ENCODE measurements at places on chromosomes 3 and 15.
A peak's percentile ranks its signal among the peaks of the same experiment; 100 is the strongest.

- no peak for DNase-seq
Observed at GRCh38 chr3:9638939-9639338, 10.4 kb upstream of the MTMR14 start.

GRCh38 chr15:80588801-80589200 lies 106.3 kb upstream of the ABHD17C start:
- no peak for DNase-seq

- peak; percentile 34 for DNase-seq
Observed at GRCh38 chr3:12194669-12195161, 36.0 kb upstream of the TIMP4 start.

DNA sequence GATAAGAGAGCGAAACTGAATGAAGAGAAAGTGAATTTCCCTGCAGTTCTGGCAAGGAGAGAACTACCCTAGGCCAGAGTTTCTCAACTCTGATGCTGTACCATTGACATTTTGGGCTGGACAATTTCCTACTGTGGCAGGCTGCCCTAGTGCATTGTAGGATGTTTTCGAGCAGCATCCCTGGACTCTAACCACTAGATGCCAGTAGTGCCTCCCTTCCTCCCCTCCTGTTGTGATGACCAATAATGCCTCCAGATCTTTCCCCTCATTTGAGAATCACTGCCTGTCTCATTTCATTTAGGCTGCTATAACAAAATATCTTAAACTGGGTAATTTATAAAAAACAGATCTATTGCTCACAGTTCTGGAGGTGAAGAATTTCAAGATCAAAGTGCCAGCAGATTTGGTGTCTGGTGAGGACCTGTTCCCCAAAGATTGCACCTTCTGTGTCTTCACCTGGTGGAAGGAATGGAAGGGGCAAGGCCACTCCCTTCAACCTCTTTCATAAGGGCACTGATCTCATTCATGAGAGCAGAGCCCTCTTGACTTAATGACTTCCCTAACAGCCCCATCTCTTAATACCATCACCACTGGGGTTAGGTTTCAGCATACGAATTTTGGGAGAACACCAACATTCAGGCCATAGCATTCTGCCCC lies 188.9 kb upstream of the MEIS2 start:
- no peak for DNase-seq

GRCh38 chr3:100057716-100058575 lies 56.4 kb downstream of the FILIP1L start:
- no peak for DNase-seq

GRCh38 chr3:192929146-192929545 lies 11.5 kb upstream of the MB21D2 start:
- DNase-seq = no peak

DNA sequence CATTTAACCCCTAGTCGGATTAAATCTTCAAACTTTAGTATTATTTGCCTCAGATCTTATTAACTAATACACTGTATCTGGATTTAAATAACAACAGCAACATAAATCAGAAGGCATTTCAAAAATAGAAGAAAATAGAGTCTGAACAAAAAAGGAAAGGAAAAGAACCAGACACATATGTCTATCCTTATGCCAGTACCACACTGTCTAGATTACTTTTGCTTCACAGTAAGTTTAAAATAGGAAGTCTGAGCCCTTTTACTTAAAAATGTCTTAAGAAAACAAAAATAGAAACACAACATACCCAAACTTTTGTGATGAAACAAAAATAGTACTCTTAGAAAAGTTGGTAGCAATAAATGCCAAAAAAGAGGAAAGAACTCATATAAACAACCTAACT lies 1615.8 kb downstream of the SI start:
- DNase-seq = no peak

GRCh38 chr3:177893331-177893730 lies 642.9 kb upstream of the KCNMB2 start:
- no peak for DNase-seq

DNA sequence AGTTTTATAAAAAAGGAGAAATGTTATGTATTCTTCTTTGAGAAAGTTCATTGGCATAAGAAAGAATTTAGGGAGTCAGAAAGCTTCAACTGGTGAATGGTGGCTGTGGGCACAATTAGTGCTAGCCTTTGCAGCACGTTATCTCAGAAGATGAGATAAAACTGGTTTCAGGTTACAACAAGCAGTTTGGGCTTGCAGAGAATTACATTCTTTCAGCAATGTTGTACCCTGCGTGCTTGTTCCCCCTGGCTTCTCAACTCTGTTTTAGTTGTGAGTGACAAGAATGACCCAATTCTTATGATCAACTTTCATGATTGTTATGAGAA lies 31.6 kb upstream of the ACP3 start:
- no peak for DNase-seq

GRCh38 chr15:64857421-64857820 lies 15.7 kb downstream of the PLEKHO2 start:
- DNase-seq = no peak

- DNase-seq = no peak
Observed at GRCh38 chr15:83431521-83431920, 15.6 kb upstream of the SH3GL3 start.

DNA sequence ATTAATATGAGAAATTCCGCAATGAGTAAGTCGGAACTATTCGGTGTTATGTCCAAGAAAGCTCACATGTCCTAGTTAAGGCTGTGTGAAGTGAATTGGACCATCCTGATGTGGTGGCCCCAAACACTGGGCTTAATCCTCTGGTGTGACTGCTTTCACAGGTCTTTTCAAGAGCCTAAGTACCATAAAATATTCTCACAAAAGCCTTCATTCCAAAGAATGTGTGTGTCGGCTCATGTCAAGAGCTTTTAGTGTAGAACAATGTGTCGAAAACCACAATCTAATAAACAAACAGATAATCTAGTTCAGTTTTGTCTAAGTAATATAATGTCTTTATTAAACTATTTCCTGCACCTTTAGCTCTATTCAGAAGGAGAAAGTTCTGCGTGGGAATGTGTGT lies 311.4 kb downstream of the LPP start:
- DNase-seq = no peak

- DNase-seq = no peak
Observed at GRCh38 chr3:150385296-150386242, 22.5 kb upstream of the TSC22D2 start.

DNA sequence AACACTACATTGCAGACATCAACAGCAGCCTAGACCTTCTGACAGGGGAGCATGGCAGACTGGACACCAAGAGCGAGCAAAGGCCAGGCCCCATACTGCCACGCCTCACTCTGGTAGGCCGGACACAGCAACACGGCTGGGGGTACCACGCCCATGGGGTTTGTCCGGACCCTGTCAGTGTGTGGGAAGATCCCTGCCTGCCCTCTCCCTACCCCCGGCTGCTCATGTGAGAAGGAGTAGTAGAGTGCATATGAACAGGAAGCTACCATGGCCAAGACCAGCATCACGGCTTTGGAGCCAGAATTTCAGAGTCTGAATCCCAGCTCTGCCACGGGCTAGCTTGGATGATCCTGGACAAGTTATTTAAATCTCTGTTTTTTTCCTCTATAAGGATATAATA lies 27.9 kb downstream of the ALDH1L1 start:
- no peak for DNase-seq

DNA sequence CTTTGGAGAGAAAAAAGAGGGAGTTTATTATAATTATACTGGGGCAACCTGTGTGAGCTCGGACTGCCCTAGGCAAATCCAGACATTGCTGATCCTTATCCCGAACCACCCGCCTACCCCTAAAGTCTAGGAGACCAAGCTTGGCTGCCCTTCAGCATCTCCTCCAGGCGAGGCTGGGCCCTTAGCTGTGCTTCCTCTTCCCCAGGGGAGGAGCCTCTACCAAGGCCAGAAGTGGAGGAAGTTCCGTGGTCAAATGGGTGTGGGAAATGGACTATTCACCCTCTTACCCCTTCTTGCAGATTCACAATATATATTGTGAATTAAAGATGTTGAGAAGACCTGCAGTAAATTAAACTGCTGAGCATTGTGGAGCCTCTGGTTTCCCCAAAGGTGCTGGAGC lies 158.3 kb upstream of the HES1 start:
- DNase-seq = no peak

- no peak for DNase-seq
Observed at GRCh38 chr3:78728406-78729145, 1039.2 kb downstream of the ROBO1 start.

- DNase-seq = no peak
Observed at GRCh38 chr15:55319537-55320237, 665 bp downstream of the PIGB start.

DNA sequence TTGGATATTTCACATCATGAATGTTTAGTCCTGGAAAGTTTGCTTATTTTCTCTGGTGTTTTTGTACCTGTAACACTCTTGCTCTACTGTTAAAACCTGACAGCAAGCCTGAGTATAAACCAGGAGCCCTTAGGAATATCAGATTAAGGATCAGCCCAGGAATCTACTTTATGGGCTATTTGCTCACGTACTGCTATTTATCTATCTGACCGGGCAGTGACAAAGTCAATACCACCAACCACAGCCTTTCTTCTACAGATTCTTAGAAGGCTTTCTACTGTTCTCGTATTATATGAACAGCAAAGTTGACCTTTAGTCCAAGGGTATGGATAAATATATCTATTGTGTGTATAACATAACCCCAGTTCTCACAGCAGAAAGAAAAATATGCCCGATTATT lies 521.2 kb downstream of the RBMS3 start:
- DNase-seq = no peak

GRCh38 chr15:79296583-79296982 lies 14.1 kb downstream of the ANKRD34C start:
- DNase-seq = no peak

Measured in stimulated activated naive CD4-positive, alpha-beta T cell treated with Interleukin-2 at 50 U/mL for 16 hours (primary cell).